ENCODE measurements at places on chromosomes 16 and 17. TPM values are rescaled to one million over a fixed set of nuclear protein-coding genes. Genes with fewer than 3 reads are reported as not detected.

Gene MRPL38
- 126 TPM for total RNA-seq

DNA sequence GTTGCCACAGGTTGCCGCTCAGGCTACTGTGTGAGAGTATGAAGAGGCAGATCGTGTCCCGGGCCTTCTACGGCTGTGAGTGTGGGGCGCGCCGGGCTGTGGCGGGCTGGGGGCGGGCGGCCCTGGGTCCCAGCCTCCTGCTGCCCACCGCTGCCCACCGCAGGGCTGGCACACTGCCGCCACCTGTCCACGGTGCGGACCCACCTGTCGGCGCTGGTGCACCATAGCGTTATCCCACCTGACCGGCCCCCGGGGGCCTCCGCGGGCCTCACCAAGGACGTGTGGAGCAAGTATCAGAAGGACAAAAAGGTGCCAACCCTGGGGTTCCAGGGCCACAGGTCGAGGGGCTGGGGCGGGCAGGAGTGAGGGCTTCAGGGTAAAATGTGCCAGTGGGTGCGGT is 28.7 kb downstream of the MNT start:
- H3K27me3 ChIP-seq = no peaks in the 10 kb centered on the region
- no peaks in the 10 kb centered on the region for H3K4me1 ChIP-seq
- DNase-seq = no peak
- H3K36me3 ChIP-seq = peaks cover 9% of the 10 kb centered on the region
- no peak overlapping the region for H3K27ac ChIP-seq

DNA sequence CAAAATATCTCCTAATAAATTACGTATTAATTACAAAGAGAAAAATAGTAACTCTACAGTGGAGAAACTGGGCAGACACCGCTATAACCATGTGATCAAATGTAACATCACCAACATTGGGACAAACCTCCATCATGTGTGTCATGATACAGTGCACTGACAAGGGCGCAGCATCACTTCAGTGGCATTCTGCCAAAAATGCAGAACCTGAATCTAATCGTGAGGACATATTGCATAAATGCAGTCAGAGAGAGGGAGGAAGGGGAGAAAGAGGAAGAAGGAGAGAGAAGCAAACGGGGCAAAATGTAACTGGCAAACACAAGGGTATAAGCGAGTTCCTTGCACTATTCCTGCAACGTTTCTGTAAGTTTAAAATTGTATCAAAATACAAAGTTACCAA is 74.2 kb upstream of the MARCHF10 start:
- DNase-seq = no peak
- no peak overlapping the region for H3K27ac ChIP-seq
- H3K4me1 ChIP-seq = no peaks in the 10 kb centered on the region

- no peaks in the 10 kb centered on the region for H3K27me3 ChIP-seq
- no peak for DNase-seq
- no peaks in the 10 kb centered on the region for H3K36me3 ChIP-seq
- no peak overlapping the region for H3K27ac ChIP-seq
- H3K4me3 ChIP-seq = no peak overlapping the region
Observed at GRCh38 chr17:39018267-39019134, 51.3 kb upstream of the FBXO47 start.

DNA sequence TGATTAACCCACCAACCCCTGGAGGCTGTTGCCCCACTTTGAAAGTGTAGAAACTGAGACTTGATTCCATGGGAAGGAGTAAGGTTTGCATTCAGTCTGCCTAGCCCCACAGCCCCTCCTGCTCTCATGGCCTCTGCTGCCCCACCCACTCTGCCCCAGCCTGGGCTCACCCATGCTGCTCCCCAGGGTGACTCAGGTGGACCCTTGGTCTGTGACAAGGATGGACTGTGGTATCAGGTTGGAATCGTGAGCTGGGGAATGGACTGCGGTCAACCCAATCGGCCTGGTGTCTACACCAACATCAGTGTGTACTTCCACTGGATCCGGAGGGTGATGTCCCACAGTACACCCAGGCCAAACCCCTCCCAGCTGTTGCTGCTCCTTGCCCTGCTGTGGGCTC is 6.5 kb downstream of the PRSS41 start:
- no peak overlapping the region for H3K27ac ChIP-seq
- no peak for DNase-seq
- no peaks in the 10 kb centered on the region for H3K4me1 ChIP-seq
- H3K27me3 ChIP-seq = no peaks in the 10 kb centered on the region
- H3K4me3 ChIP-seq = no peak overlapping the region
- H3K36me3 ChIP-seq = no peaks in the 10 kb centered on the region

DNA sequence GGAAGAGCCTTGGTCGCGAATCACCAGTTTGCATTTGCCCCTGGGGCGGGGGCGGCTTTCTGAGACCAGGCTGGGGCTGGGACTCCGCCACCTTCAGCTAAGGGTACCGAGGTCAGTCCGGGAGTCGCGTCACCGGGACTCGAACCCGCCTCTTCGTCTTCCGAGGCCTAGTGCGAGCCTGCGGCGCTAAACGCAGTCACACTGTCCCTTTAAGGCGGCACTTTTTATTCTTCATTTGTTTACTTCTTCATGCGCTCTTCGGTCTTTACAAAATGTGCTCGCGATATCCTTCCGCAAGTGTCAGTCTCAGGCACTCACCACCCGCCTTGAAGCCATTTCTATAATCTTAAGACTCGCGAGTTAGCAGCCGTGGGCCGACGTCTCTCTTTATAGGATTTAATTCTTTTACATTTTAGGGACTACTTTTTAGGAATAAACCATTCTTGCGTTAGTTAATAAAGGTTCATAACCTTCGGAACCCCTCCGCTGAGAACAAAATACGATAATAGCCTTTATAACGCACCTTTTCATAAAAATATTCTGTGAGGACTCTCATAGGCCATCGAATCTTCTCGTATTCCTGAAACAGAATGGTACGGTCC is 593 bp upstream of the HEXIM1 start:
- no peaks in the 10 kb centered on the region for H3K27me3 ChIP-seq
- peaks cover 59% of the 10 kb centered on the region for H3K4me1 ChIP-seq
- peak; percentile 87 for DNase-seq
- no peaks in the 10 kb centered on the region for H3K36me3 ChIP-seq

DNA sequence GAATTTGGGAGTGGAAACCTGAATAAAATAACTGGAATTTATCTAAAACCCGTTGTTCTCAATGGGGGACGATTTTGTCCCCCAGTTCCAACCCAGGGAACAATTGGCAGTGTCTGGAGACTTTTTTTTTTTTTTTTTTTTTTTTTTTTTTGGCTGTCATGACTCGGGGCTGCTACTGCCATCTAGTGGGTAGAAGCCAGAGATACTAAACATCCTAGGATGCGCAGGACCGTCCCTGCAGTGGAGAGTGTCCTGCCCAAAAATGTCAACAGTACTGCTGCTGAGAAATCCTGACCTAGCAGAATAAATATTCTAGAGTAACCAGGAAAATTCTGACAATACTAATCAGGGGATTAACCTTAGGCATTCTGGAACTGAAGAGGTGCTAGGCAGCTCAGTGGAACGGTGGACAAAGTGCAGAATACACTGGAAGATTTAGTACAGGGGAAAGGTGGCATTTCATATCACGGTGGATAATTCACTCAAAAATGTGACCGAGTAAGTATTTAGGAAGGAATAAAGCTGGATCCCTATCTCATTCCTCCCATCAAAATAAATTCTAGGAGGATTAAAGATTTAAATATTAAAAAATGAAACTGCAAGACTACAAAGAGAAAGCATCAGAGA is 107.6 kb downstream of the SPECC1 start:
- H3K27me3 ChIP-seq = no peaks in the 10 kb centered on the region
- peak; percentile 59 for DNase-seq
- no peak overlapping the region for H3K27ac ChIP-seq
- H3K4me3 ChIP-seq = no peak overlapping the region

GRCh38 chr16:54843424-54843750 is 87.3 kb upstream of the IRX5 start:
- no peak overlapping the region for H3K4me3 ChIP-seq
- no peaks in the 10 kb centered on the region for H3K27me3 ChIP-seq
- no peaks in the 10 kb centered on the region for H3K4me1 ChIP-seq
- H3K36me3 ChIP-seq = no peaks in the 10 kb centered on the region
- no peak overlapping the region for H3K27ac ChIP-seq

DNA sequence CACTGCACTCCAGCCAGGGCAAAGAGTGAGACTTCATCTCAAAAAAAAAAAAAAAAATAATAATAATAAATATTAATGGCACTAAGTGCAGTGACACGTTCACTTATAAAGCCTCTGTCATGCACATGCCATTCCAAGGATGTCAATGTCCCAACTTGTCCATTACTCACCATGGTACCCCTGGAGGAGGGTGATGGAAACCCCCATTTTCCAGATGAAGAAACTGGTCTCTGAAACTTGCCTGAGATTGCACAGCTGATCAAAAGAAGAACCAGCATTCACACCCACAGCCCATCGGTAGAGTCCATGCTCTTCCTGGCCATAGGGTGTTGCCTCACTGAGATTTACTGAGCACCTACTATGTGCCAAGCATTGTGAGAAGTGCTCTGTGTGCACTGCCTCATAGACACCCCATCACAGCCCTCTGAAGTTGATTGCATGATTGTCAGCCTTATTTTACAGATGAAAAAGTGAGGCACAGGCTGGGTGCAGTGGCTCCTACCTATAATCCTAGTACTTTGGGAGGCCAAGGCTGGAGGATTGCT is 123.7 kb downstream of the ABCC1 start:
- H3K27me3 ChIP-seq = no peaks in the 10 kb centered on the region
- H3K27ac ChIP-seq = no peak overlapping the region
- H3K4me3 ChIP-seq = no peak overlapping the region
- H3K4me1 ChIP-seq = peaks cover 7% of the 10 kb centered on the region
- H3K36me3 ChIP-seq = peaks cover 47% of the 10 kb centered on the region

- no peaks in the 10 kb centered on the region for H3K4me1 ChIP-seq
- no peak overlapping the region for H3K27ac ChIP-seq
- no peaks in the 10 kb centered on the region for H3K36me3 ChIP-seq
- no peak for DNase-seq
Observed at GRCh38 chr17:73336408-73337329, 24.9 kb upstream of the CDC42EP4 start.
